ENCODE measurements at places on chromosomes 2 and 18. TPM values are rescaled to one million over a fixed set of nuclear protein-coding genes. Genes with fewer than 3 reads are reported as not detected.

SH2D6 gene
- 0.12 TPM for total RNA-seq

CLEC4F gene
- total RNA-seq, result not detected

MARCHF4 gene
- not detected for total RNA-seq

RBMS1 gene
- 28.2 TPM for total RNA-seq

RNPEPL1 gene
- total RNA-seq, result 44.6 TPM

C2orf66 gene
- not detected for total RNA-seq

ACVR1C gene
- total RNA-seq, result 0.64 TPM

RSAD2 gene
- total RNA-seq, result 1.6 TPM

HS1BP3 gene
- total RNA-seq, result 12.4 TPM

CPLX4 gene
- total RNA-seq, result not detected

PTPRN gene
- total RNA-seq, result not detected

PKP4 gene
- 48.7 TPM for total RNA-seq

LIPG gene
- total RNA-seq, result 8.6 TPM

RAB6C gene
- not detected for total RNA-seq

CIB4 gene
- total RNA-seq, result not detected

ETAA1 gene
- 6.4 TPM for total RNA-seq

M1AP gene
- total RNA-seq, result 1.6 TPM

CNTNAP5 gene
- total RNA-seq, result not detected

AFF3 gene
- total RNA-seq, result 0.96 TPM

COBLL1 gene
- total RNA-seq, result 92.0 TPM

CDK15 gene
- 0.12 TPM for total RNA-seq

ST8SIA5 gene
- not detected for total RNA-seq

VWC2L gene
- not detected for total RNA-seq

TCF7L1 gene
- 4.5 TPM for total RNA-seq

NYAP2 gene
- 0.32 TPM for total RNA-seq

DYNAP gene
- 26.2 TPM for total RNA-seq
